ENCODE measurements at places on chromosomes 11 and 22.

DNA sequence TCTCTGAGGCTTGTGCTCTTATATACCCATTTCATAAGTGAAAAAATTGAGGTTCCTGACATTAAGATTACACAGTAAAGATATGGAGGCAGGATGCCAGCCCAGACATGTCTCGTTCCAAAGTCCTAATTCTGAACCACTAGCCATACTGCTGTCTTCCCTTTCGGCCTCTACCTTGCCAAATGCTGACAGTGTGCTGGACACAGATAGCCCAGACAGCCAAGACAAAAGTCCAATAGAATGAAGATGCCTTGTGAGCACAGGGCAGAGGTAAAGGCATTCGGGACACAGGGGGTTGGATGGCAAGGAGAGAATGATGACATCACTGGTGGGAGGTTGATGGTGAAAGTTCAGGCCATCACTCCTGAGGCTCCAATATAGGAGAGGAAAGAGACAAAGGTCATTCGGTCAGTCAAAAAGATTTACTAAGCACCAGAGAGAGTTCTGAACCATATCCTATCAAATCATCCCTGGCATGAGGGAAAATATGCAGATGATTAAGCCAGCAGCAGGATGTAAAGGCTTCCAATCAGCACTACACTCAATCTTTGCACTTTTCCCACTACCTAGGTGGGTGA lies 174.0 kb upstream of the MTMR2 start:
- no peak for DNase-seq

DNA sequence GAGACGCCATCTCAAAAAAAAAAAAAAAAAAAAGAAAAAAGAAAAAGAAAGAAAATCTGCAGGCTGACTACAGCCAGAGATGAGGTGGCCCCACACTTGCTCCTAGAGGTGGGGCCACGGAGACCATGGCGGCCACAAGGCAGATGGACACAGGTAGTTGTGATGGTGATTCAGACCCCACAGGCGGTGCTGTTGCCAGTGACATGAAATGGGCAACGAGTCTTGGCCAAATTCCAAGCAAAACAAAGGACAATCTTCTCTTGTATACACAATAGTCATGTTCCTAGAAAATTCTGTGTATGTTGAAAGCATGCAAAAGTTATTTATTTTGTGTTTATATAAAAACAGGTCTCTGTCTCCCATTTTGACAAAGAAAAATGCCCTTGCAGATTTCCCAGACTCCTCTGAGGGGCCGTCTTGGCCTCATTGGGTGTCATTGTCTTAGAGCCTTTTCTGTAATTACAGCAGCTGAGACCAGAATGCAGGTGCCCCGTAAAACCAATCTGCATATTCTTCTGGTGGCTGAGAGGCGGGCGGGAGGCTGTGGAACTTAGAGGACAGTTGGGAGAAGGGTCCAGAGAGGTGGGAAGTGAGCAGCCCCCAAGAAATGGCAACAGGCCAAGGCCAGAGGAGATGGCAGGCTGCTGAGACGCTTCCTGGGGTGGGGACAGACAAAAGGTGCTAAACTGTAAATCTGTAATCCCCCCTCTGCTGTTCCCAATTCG lies 22.5 kb upstream of the DAGLA start:
- no peak for DNase-seq

DNA sequence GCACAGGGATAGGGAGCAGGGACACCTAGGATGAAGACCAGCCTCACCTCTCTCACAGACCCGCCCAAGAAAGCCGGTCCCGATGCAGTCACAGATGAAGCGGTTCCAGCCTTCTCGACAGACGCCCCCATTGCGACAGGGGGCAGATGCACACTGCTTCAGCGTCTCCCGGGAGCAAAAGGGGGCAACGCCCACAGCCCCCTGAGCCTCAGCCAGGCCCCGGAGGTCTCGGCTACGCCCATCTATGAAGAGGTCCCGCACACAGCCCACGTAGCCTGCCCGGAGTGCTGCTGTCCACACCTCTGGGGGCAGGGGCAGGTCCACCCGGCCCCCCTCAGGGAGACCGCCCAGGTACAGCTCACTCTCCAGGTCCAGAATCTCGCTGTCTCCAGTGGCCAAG lies 62.3 kb downstream of the NRXN2 start:
- DNase-seq, result no peak

DNA sequence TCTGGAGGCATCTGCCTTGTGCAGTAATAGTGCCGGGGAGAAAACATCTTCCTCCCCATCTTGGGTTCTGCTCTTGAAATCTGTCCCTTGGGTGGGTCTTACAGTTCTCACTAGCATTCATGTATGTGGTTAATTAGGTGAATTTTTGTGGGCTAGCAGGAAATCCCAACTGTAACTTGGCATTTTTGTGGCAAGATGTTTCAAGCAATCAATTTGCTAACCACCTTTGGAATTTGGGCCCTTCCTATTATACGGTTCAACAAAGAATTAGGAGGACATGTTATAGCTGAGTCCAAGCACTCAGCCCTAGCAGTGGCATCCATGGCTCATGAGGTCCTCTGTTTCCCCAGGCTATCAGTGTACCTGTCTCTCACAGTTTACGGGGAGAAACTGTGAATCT lies 89.1 kb upstream of the MTNR1B start:
- DNase-seq, result peak; percentile 25

DNA sequence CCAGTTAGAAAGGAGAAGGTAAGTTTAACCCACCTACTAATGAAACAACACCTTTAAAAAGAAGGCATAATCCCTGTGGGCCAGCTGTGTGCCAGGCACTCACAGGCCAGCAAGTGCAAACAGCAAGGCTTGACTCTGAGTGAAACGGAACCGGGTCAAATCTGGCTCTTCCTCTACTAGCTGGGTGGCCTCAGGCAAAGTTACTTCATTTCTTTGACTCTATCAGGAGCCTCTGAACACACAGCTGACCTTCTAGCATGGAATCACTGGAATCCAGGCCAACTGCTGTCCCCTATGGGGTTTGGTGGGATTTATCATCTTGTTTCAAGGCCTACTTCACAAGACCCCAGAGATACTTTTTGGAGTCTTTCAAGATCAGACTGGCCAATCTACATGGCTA lies 3.3 kb downstream of the RAB38 start:
- DNase-seq, result no peak

Measured in BJ (cell line).